HTR-8/SVneo (cell line): ENCODE measurements at places on chromosomes 2 and 18.

GRCh38 chr2:75558786-75559679, 1.7 kb downstream of the EVA1A start:
- DNase-seq = no peak

GRCh38 chr2:65436824-65437221, 4.4 kb upstream of the SPRED2 start:
- no peak for DNase-seq

DNA sequence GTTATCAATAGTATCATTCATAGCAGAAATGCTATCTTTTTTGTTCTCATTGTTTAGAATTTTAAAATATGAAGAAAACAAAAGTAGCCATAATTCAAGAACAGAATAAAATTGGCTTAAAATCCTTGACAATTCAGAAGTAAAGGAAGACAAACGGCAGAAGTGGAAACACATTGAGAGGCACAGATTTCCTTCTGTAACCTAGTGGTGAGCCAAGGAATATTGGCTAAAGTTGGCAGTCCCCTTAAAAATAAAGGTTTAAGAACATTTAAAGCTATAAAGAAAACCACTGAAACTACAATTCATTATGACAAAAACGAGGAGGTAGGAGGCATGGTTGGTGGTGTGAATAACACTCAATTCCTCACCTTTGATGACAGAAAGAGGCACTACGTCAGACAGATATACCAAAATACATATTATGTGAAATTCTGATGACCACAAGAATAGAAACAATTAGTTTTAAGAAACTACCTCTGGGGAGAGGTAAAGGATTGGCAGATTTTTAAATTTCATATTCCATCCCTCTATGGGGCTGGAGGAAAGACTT, 42.3 kb downstream of the SFT2D3 start:
- no peak for DNase-seq

GRCh38 chr2:152606941-152607340, 110.3 kb downstream of the PRPF40A start:
- no peak for DNase-seq

DNA sequence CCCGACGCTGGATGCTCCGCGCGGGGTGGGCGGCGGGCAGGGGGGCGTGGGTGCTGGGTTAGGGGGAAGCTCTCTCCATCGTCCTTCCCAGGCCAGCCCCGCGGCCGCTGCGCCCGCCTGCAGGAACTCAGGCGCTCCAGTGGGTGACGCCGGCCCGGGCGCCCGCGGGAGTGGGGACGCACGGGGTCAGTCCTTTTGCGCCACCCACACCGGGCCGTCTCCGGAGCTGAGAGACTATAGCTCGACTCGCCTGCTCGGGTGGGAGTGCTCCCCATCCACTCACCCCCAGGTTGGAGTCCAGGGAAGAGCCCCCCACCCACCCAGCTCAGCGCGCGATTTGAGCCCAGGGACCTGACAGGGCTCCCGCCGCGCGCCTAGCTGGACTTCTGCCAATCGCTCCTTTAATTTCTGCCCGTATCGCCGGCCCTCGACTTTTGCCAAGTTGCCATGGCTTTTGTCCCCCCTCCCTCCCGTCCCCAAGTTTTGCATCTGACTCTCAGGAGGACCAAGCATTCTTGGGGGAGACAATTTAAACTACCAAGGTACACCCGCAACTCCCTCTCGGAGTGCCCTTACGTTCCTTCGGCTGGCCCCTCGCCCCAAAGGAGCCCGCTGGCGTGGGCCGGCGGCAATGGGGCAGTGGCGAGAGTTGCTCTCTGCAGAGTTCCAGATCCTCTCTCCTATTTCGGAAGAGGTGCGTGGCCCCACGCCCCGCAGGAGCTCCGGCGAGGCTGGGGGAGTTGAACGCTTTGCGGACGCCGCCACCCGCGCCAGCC, 205.8 kb upstream of the SMAD2 start:
- no peak for DNase-seq

DNA sequence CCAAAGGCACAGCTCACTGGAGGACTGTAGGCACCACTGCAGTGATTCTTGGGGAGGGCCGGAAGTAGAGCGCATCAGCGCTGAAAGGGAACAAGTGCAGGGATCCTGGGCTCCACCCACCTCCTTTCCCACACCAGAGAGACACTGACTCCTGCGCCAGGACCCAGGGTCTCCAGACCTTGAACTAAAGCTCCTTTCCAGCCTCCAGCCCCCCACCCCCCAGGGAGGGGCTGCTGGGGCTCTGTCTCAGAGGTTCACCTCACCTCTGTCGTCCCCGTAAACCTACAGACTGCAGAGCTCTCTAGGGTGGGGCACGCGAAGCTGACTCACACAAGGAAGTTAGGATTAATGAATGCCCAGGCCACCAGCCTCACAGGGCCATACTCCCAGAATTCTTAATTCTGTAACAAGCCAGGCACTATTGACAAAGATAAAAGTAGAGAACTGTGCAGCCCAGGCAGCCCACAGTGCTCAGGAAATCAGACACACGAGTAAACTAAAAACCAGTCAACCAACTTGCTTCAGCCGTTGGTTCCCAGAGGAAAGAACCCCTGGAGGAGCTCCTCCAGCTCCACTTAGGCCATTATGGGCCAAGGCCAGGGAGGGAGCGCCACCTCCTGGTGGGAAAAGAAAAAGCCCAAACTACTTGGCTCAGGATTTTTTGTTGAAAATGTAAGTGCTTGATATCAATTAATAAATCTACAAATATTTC, 45.1 kb upstream of the ACAA2 start:
- DNase-seq = peak; percentile 68

GRCh38 chr2:205585449-205586383, 96.6 kb upstream of the NRP2 start:
- no peak for DNase-seq

DNA sequence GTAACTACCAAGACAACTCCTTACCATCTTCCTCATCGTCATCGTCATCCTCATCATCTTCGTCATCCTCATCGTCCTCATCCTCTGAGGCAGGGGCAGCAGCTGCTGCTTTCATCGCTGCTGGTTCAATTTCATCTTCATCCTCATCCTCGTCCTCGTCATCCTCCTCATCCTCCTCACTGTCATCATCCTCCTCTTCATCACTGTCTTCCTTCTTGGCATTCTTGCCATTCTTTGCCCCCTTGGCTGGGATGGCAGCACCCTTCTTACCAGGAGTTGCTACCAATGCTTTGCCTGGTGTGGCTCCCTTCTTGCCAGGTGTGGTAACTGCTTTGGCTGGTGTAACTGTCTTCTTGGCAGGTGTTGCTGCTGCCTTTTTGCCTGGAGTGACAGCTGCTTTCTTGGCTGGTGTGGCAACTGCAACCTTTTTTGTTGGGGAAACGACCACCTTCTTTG, 2.7 kb downstream of the NCL start:
- DNase-seq = no peak

GRCh38 chr2:235467588-235467987, 26.3 kb upstream of the AGAP1 start:
- no peak for DNase-seq

DNA sequence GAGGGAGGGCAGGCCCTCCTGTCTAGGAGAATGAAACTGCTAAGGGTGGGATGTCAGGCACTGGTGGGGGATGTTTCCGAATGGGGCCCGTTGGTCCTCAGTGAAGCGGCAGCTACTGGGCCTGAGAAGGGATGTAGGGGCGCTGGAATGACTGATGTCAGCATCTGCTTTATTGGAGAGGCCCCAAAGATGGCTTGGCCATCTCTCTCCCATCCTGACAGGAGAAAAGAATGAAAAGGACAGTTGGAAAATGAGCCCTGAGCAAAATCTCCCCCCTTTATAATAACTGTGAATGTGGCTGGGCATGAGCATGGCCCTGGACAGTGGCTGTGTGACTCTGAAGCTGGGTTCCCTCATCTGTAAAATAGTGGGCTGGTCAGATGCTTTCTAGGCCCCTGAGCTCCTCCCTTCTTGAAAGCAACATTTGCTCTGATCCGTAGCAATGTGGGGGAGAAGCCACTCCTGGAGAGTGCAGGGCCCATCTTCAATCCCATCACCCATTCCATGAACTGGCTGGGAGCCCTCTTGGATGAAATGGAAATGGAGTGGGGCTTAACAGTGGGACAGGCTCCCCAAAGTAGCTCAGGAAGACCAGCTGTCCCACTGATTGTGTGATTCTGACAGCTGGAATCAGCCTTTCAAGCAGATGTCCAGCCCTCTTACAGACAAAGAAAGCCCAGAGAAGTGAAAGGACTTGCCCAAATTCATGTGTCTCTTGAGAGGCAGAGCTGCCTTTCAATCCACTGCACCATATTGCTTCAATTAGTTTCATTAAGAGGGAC, 232.7 kb upstream of the SMAD2 start:
- DNase-seq = no peak

DNA sequence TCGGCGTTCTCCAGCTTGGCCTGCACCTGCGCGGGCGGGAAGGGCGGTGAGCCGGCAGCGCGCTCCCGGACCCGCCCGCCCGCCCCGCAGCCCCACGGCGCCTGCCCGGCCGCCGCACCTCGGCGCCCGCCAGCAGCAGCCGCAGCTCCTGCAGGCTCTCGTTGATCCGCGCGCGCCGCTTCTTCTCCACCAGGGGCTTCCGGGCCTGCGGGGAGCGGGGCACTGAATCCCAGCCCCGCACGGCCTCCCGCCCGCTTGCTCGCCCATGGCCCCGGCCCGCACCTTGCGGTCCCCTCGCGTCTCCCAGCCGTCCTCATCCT, 335 bp downstream of the HES6 start:
- DNase-seq = no peak

- DNase-seq = no peak
Measured at GRCh38 chr18:75377258-75377657, 50.2 kb downstream of the SMIM21 start.

DNA sequence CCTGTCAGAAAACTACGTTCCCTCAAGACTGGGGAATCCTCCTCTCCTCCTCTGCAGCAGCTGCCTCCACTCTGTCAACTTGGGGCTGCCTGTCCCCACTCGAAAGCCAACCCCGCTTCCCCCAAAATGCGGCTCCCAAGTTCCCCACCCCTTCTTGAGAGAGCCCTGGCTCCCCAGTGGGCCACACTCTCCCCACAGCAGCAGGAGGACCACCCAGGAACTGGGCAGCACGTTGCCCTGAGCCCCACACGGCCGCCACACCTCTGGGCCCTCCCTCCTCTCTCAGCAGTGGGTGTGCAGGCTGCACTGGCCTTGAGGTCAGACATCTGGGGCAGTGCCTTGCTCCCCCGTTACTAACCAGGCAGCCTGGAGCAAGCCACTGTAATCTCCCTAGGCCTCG, 9.6 kb upstream of the TEX51 start:
- DNase-seq = no peak

- no peak for DNase-seq
Measured at GRCh38 chr2:183892315-183892941, 705.9 kb upstream of the ZNF804A start.

- DNase-seq = no peak
Measured at GRCh38 chr2:237475704-237476141, 11.3 kb upstream of the MLPH start.

DNA sequence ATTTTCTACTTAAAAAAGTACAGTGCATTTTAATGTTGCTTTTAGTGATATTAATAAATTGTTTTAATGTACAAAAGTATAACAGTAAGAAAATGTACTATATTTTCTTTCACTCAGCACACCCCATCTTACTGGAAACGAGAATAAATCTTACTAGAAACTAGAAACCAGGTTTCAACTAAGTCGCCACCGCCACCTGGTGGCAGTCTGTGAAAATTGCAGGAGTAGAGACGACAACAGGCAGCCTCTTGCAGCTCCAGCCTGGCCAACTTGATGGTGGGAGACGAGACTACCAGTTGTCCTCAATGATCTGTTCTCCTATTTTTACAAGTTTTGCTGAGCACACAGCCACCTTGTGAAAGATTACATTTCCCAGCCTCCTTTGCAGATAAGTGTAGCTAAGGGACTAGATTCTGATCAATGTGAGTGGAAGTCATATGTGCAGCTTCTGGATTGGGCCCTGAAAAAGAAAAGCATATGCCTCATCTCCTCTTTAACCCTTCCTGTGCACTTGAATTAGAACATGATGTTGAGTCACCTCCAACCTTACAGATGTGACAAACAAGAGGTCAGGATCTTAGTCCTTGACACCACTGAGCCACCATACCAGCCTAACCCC, 8.7 kb downstream of the OTOF start:
- peak; percentile 58 for DNase-seq

DNA sequence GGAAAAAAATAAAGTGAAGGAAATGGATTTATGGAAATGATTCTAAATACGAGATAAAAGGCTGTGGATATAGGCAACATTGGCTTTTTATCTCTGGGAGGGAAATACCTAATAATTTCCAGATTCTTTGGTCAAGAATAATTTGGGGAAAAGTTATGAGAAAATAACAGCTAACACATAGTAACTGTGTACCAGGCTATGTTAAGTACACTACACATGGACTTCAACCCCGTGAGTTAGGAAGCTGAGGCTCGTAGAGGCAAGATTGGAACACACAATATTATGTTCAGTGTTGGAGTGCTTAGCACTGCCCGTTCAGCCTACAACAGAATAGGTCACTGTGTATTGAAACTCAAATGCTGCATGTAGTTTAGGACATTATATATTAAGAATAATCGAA, 34.3 kb upstream of the GPD2 start:
- no peak for DNase-seq

GRCh38 chr2:7653617-7654016, 736.4 kb downstream of the RNF144A start:
- no peak for DNase-seq

GRCh38 chr2:61634512-61634911, 96.4 kb upstream of the XPO1 start:
- DNase-seq = no peak

- no peak for DNase-seq
Measured at GRCh38 chr2:84856787-84857186, 24.1 kb downstream of the TRABD2A start.

GRCh38 chr2:173874894-173875237, 90.3 kb downstream of the SP3 start:
- no peak for DNase-seq

DNA sequence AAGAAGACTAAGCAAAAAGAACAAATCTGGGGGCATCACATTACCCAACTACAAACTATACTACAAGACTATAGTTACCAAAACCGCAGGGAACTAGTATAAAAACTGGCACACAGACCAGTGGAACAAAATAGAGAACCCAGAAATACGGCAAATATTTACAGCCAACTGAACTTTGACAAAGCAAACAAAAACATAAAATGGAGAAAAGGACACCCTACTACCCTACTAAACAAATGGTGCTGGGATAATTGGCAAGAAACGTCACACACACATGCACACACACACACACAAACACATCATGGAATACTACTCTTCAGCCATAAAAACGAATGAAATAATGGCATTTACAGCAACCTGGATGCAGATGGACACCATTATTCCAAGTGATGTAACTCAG, 53.3 kb downstream of the SESTD1 start:
- no peak for DNase-seq

- DNase-seq = peak; percentile 2
Measured at GRCh38 chr18:40413160-40413559, 1541.9 kb upstream of the PIK3C3 start.

DNA sequence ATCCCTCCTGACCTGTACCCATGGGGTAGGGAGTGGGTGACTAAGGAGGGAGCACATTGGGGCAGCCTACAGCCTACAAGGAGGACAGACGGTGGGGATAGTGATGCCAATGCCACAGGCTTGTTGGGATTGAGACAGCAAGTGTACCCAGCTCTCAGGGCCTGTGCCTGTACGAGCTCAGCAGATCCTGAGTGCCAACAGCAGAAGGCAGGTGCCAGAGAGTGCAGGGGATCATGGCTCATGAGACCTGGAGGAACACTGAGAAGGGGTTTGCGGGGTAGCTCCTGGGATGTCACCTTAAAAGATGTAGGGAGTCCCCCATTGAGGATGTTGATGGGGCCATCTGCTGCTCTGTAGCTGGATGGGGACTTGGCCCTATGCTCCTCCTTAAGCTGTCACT, 10.3 kb upstream of the SNED1 start:
- no peak for DNase-seq
